Fibroblast of the aortic adventitia (primary cell): ENCODE measurements at places on chromosomes 16 and 17. TPM values are rescaled to one million over a fixed set of nuclear protein-coding genes. Genes with fewer than 3 reads are reported as not detected.

- no peak for DNase-seq
These were observed 33.8 kb downstream of the ULK2 start for GRCh38 chr17:19833914-19834313.

RUNDC1 gene
- total RNA-seq = 7.7 and 12.1 TPM in 2 replicates

- no peak for DNase-seq
These were observed 515.3 kb downstream of the GRIN2A start for GRCh38 chr16:9666834-9667480.

DNA sequence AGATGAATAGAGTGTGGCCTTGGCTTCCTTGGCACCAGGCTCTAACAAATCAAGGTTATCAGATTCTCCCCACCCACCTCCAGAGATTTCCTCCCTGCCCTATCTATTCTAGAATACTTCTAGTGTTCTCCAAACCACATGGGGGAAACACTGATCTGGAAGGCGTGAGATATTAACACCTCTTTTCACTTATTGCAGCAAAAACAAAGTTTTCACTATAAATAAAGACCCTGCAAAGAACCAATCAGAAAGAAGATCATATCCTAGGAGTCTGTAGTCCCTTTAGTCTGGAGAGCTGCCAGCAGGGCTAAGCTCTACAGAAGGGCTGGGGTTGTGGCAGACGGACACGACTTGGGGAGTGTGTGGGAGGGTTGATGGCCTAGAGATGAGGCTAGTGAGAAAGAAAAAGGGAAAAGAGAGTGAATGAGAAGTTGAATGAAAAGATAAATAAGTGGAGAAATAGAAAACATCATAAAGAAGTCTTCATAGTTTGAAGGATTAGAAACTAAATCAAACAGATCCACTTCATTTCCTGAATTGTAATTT, 8.6 kb upstream of the SKAP1 start:
- no peak for DNase-seq

DNA sequence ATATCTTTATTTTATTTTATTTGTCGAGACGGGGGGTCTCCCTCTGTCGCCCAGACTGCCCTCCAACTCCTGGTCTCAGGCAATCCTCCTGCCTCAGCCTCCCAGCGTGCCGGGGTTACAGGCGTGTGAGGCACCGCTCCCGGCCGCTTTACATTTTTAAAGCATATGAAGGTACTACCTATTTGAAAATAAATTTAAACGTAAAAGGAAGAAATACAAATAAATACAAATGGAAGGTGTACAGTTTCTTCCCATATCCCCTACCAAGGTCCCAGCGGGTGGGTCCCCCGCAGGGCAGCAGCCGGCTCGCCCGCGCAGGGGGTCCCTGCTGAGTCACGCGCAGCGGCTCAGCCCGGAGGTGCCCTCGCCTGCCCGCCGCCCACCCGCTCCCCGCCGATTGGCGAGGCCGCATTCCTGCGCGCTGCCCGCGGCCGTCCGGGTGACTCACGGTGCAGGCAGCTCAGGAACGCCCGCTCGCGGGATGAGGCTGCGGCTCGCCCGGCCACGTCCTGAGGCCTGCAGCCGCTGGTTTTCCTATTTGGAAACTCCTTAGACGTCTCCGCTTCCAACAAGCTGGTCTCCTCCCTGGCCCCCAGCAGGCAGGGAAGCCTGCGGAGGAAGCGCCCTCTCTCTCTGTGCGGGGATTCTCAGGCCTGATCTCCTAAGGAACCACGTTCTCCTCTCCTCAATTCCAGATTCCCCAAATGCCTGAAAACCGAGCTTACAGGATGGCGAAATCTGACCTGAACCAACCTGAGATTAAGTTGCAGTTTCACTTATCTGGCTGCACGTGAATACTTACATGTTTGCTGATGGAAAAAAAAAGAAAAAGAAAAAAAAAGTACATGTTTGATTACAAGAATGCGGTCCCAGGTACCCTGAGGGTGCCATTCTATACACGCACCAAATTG, 54.8 kb upstream of the MAP3K14 start:
- DNase-seq = peak; percentile 95

CREBBP gene
- 26.6 and 31.5 TPM in 2 replicates for total RNA-seq

CLEC19A gene
- total RNA-seq = not detected in 2 replicates

DNA sequence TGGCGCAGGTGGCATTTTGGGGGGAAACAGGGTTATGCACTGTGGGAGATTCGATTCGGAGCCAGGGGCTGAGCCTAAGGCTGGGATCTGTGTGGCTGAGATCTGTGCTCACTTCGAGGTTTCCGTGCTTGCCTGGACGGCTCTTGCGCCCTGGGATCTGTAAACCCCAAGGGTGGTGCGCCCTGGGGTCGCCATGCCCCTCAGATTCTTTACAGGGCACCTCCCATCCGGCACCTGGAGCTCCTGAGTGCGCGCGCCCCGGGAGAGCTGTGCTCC, 377 bp downstream of the SLC13A5 start:
- DNase-seq = no peak

GRCh38 chr17:68305142-68305541, 13.8 kb downstream of the ARSG start:
- DNase-seq = no peak

TP53TG3D gene
- total RNA-seq = 0.72 TPM in 1 of 2 replicates, not detected in the other

DNA sequence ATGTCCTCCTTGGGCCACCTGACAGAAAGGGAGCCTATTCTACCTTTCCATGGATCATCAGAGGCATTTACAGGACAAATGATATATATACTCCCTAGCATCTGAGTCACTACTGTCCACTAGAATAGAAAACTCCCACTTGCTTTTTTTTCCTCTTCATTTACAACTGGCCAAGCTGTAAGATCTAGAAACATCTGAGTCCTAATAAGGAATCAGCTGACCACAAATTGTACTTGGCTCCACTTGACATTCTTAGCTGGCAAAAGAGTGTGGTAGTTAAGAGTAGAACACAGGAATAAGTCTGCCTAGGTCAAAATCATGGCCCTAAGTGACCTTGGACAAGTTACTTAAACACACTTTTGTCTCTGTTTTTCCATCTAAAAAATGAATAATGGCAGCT, 5.2 kb downstream of the RUSF1 start:
- no peak for DNase-seq

DNA sequence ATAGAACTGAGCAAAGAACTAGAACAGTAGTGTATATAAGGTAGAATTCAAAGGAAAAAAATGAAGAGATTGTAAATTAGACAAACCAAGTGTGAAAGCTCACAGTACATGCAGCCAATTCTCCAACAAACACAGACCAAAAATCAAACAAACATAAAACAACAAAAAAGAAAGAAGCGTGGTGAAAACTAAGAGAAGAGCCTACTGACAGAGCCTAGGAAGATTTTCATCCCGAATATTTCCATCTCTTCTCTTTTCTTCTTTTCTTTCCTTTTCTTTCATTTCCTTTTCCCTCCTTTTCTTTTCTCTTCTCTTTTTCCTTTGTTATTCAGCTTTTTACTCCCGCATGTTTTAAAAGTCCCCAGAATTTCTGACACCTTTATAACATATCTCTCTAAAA, 1103.6 kb downstream of the CDH8 start:
- no peak for DNase-seq

NPIPA2 gene
- 0.36 TPM in 1 of 2 replicates, not detected in the other for total RNA-seq

DNA sequence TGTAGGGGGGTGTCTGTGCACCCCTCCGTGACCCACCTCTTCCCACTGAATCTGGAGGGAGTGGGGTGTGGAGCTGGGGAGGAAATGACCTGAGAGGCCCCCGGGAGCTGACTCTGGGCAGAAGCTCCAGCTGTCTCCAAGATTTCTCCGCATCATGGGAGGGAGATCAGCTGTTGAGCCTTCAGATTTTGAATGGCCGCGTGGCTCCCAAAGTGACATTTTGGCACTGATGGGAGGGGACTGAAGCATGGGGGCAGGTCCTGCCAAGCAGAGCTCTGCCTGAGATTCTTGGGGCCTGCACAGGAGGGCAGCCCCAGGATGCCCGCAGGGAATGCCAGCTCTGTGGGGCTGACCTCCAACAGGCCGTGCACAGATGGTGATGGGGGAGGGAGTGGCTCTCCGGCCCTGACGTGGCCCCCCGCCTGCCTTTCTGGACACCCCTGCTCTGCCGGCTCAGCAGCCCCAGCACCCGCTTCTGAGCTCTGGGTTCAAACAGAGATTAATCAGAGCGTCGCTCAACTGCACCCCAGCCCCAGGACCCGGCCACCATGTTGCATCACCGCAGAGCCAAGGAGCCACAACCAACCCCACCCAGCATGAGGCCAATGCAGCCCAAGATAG, 25.3 kb upstream of the UBE2I start:
- no peak for DNase-seq

GRCh38 chr17:82547981-82548380, 28.4 kb downstream of the FOXK2 start:
- no peak for DNase-seq

- DNase-seq = no peak
These were observed 116.4 kb upstream of the NLRP1 start for GRCh38 chr17:5700745-5701144.
